ENCODE measurements at places on chromosomes 12 and 14. TPM values are rescaled to one million over a fixed set of nuclear protein-coding genes. Genes with fewer than 3 reads are reported as not detected.

DNA sequence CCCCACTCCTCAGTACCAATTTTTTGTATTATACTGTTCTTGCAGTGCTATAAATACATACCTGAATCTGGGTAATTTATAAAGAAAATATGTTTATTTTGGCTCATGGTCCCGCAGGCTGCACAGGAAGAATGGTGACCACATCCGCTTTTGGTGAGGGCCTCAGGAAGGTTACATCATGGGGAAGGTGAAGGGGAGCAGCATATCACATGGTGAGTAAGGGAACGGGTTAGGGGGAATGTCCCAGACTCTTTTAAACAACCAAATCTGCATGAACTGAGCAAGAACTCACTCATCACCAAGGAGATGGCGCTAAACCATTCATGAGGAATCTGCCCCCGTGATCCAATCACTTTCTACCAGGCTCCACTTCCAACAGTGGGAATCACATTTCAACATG is 40.0 kb downstream of the OSBPL8 start:
- no peak overlapping the region for H3K27ac ChIP-seq
- no peaks in the 10 kb centered on the region for H3K36me3 ChIP-seq
- H3K4me3 ChIP-seq, result no peak overlapping the region

- no peaks in the 10 kb centered on the region for H3K27me3 ChIP-seq
- no peaks in the 10 kb centered on the region for H3K4me1 ChIP-seq
- H3K4me3 ChIP-seq, result no peak overlapping the region
- H3K36me3 ChIP-seq, result no peaks in the 10 kb centered on the region
- no peak overlapping the region for H3K27ac ChIP-seq
Measured at GRCh38 chr14:81122326-81122725, 98.4 kb downstream of the GTF2A1 start.

- H3K4me1 ChIP-seq, result no peaks in the 10 kb centered on the region
- no peak for DNase-seq
- no peak overlapping the region for H3K27ac ChIP-seq
Measured at GRCh38 chr12:5620896-5621295, 189.0 kb downstream of the NTF3 start.

DNA sequence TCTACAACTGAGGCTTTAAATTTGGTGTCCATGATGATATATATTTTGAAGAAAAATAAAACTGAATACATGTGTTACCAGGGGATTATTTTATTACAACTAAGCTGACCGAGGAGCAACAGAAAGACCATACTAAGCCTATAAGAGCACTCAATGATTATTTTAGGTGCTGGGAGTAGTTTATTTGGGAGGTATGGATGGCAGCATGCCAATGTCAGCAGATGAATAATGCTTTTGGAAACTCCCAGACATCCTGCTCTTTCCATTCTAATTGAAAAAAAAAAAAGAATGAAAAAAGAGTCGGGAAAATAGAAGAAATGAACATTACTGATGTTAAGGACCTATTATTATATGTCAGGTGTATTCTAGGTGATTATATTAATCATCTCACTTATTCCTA is 441.2 kb downstream of the BTG1 start:
- no peak overlapping the region for H3K27ac ChIP-seq
- H3K27me3 ChIP-seq, result no peaks in the 10 kb centered on the region
- DNase-seq, result no peak
- H3K36me3 ChIP-seq, result no peaks in the 10 kb centered on the region

- no peak overlapping the region for H3K27ac ChIP-seq
- no peak overlapping the region for H3K4me3 ChIP-seq
- no peak for DNase-seq
- peaks cover 2% of the 10 kb centered on the region for H3K4me1 ChIP-seq
- H3K36me3 ChIP-seq, result no peaks in the 10 kb centered on the region
- H3K27me3 ChIP-seq, result no peaks in the 10 kb centered on the region
Measured at GRCh38 chr12:130109062-130109945, 53.0 kb upstream of the FZD10 start.

- no peaks in the 10 kb centered on the region for H3K36me3 ChIP-seq
- H3K27me3 ChIP-seq, result no peaks in the 10 kb centered on the region
- no peaks in the 10 kb centered on the region for H3K4me1 ChIP-seq
- DNase-seq, result no peak
- H3K27ac ChIP-seq, result no peak overlapping the region
Measured at GRCh38 chr12:85681333-85681732, 154.9 kb downstream of the RASSF9 start.

DNA sequence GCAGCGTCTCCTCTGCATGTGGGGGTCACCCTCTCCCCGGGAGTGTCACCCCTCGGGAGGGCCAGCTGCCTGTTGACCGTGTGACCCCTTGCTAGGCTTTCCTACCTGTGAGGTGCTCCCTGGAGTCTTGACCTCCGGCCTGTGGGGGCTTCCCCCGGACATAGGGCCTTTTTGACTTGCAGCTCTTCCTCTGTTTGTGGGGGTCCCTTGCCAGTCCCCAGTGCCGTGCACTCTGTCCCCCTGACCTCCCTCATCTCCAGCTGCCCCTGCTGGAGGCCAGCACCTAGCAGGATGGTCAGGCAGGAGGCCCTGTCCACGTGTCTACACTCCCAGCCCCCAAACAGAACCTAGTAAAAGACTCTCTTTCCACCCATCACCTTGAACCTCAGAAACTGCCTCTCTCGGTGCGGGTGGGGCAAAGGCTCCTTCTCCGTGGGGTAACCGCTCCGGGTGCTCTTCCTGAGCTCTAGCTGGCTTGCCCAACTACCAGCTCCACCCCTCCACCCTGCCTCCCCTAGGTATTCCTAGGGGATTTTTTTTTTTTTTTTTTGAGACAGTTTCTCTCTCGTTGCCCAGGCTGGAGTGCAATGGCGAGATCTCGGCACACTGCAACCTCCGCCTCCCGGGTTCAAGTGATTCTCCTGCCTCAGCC is 810 bp downstream of the AACS start:
- DNase-seq, result no peak
- H3K36me3 ChIP-seq, result no peaks in the 10 kb centered on the region

The AICDA gene
- not detected for total RNA-seq

DNA sequence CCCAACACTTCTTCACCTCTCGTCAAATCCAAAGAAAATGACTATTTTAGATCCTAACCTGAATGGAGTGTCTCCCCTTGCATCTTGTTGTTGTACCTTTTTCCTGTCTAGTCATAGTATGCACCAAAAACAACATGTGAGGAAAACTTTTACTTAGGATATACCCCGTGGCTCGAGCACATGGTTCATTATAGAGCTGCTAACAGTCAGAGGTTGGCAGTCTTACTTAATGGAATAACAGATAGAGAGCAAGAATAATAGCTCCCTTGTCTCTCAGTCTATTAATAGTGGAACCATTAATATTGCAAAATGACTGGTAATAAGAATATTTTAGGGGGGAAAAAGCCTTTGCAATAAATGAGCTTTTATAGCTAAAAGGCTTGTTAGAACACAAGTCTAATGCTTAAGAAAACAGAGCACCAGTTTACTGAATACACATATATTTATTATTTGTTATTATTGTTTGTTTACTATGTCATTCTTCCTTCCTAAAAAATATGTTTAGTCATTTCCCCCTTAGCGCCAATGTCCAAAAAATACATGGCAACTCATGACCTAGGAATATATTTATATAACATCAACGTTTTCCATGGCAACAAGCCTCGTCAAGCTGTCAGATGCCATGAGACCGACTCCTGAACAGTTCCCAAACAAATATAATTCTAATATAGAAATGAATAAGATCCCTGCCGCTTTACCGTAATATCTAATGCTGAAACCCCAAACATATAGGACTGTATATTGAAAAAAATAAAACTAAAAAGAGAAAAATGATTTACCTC is 592.4 kb downstream of the SOX5 start:
- H3K27me3 ChIP-seq, result no peaks in the 10 kb centered on the region
- H3K4me1 ChIP-seq, result no peaks in the 10 kb centered on the region
- no peak overlapping the region for H3K4me3 ChIP-seq
- no peaks in the 10 kb centered on the region for H3K36me3 ChIP-seq

The ZC2HC1C gene
- 1.3 TPM for total RNA-seq

The SYT1 gene
- 0.45 TPM for total RNA-seq

DNA sequence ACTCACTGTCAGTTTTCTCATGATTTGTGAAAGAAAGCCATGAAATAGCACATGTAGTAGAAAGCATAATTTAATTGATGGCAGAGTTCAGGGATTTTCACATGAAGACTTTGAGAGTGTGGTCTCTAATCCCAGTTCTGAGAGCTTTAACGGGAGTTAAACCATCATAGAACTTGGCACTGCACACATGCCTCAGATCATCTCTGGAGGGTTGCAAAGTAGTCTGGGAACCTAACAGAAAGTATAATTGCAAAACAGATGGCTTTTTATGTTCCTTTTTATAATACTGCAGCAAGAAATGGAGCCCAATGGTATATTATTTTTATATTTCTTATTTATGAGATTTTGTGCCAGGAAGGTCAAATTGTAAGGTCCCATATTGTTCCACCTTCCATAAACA is 77.9 kb downstream of the BHLHE41 start:
- no peaks in the 10 kb centered on the region for H3K27me3 ChIP-seq
- no peak overlapping the region for H3K27ac ChIP-seq
- H3K4me1 ChIP-seq, result peaks cover 2% of the 10 kb centered on the region
- DNase-seq, result no peak
- no peak overlapping the region for H3K4me3 ChIP-seq

DNA sequence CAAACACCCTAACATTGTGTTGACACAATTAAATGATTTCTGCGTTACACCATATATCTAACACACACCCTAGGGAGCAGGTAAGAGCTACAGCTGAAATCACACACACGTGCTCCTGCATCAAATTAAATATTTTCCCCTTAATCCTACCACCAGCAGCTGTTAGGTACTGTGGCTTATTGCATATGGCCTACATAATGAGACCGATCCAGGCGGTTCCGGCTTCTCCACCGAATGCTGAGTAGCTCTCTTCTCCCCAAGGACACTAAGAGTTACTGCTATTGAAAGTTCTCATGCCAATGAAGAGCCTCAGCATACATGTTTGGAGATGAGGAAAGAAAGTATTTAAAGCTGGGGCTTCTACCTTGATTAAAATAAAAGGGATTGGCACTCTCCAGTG is 472.2 kb upstream of the STXBP6 start:
- no peaks in the 10 kb centered on the region for H3K4me1 ChIP-seq
- DNase-seq, result no peak
- H3K27ac ChIP-seq, result no peak overlapping the region
- H3K4me3 ChIP-seq, result no peak overlapping the region
- no peaks in the 10 kb centered on the region for H3K36me3 ChIP-seq

Data from ovary (tissue), 10 donors.